ENCODE measurements at places on chromosomes 11 and 22. TPM values are rescaled to one million over a fixed set of nuclear protein-coding genes. Genes with fewer than 3 reads are reported as not detected.

Gene PLEKHB1
- 137 TPM for polyA plus RNA-seq

Gene PHLDA2
- polyA plus RNA-seq = 2.8 TPM

Gene C11orf87
- 46.6 TPM for polyA plus RNA-seq

- peaks cover 2% of the 10 kb centered on the region for H3K4me1 ChIP-seq
- H3K27me3 ChIP-seq = no peaks in the 10 kb centered on the region
- no peak for DNase-seq
- no peak overlapping the region for H3K27ac ChIP-seq
- no peak overlapping the region for H3K4me3 ChIP-seq
Measured at GRCh38 chr11:120863359-120863758, 160.5 kb upstream of the TBCEL start.

Gene SYT8
- 0.09 TPM for polyA plus RNA-seq

Gene DEUP1
- 0.26 TPM for polyA plus RNA-seq

DNA sequence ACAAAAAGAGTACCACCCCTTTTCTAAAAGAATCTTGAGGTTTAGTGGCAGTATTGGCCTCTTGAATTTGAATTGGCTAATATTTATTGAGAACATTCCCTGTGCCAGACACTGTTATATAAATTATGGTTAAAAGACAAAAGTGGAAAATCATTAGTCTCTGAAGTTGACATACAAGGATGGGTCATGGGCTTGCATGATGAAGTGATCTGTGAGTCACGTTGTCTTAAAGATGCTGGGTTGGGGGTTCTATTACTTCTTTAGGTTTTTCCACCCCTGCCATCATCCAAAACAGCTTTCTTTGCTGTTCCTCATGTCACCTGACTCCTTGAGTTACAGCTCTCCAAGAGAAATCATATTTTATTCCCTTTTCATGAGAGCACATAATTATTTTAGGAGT lies 85.0 kb downstream of the CD44 start:
- no peaks in the 10 kb centered on the region for H3K36me3 ChIP-seq
- no peaks in the 10 kb centered on the region for H3K27me3 ChIP-seq
- H3K27ac ChIP-seq = no peak overlapping the region

GRCh38 chr11:117392979-117393378 lies 65.3 kb downstream of the CEP164 start:
- no peak overlapping the region for H3K4me3 ChIP-seq
- DNase-seq = no peak
- no peaks in the 10 kb centered on the region for H3K4me1 ChIP-seq
- peaks cover 81% of the 10 kb centered on the region for H3K36me3 ChIP-seq

DNA sequence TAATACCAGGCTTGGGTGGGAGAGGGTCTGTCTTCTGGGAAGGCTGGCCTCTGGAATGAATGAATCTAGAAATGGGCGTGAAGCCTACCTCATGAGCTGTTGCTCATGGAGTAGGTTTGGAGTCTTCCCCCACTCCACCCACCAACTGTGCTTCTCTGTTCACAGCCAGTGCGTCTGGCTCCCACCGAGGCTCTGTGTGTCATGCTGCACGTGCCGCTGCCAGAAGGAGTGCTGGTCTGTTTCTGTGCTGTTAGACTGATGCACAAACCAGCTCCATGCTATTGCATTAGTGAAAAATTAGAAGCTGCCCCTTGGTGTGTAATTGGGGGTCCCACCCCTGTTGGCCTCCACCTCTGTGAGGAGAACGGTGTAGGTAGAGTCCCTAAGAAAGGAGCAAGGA lies 132.3 kb upstream of the PARVA start:
- peaks cover 2% of the 10 kb centered on the region for H3K27me3 ChIP-seq
- H3K4me1 ChIP-seq = peaks cover 41% of the 10 kb centered on the region
- DNase-seq = no peak
- no peak overlapping the region for H3K4me3 ChIP-seq

DNA sequence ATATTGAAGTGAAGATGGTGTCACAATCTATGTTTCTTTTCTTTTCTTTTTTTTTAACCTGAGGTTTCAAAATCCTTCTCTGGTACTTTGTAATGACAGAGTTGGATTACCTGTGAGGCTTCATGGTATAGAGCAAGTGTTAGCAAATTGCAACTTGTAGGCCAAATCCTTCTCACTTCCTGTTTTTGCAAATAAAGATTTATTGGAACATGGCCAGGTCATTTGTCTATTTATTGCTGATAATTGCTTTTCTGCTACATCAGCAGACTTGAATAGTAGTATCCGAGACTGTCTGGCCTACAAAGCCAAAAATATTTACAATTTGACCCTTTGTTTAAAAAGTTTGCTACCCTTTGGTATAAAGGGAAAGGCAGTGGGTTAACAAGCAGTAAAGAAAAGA lies 1059.4 kb upstream of the CCDC90B start:
- H3K36me3 ChIP-seq = no peaks in the 10 kb centered on the region
- no peak overlapping the region for H3K4me3 ChIP-seq
- H3K27me3 ChIP-seq = no peaks in the 10 kb centered on the region

- peak overlapping the region; percentile 45 for H3K4me3 ChIP-seq
- H3K4me1 ChIP-seq = peaks cover 63% of the 10 kb centered on the region
- H3K27ac ChIP-seq = peak overlapping the region; percentile 76
- peaks cover 58% of the 10 kb centered on the region for H3K27me3 ChIP-seq
- no peaks in the 10 kb centered on the region for H3K36me3 ChIP-seq
- DNase-seq = no peak
Measured at GRCh38 chr11:69637941-69638871, 2.8 kb upstream of the CCND1 start.

DNA sequence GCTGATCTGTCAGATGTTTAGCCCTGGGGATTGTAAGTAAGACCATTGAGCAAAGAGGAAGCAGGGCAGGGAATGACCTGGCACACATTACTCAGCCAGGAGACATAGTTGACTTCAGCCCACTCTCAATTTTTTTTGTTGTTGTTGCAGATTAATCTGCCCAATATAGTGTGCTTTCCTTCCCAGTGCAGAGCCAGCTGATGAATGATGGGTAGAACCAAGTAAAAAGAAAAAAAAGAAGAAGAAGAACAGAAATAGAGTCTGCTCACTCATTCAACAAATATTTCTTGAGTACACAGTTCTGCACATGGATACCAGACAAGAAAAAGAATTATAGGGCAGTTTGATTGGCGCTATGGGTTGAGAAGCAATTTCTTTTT lies 292.7 kb downstream of the ETS1 start:
- H3K27ac ChIP-seq = no peak overlapping the region
- DNase-seq = no peak
- peaks cover 10% of the 10 kb centered on the region for H3K4me1 ChIP-seq
- no peak overlapping the region for H3K4me3 ChIP-seq
- H3K27me3 ChIP-seq = peaks cover 8% of the 10 kb centered on the region
